ENCODE measurements at places on chromosomes 16 and 17. TPM values are rescaled to one million over a fixed set of nuclear protein-coding genes. Genes with fewer than 3 reads are reported as not detected.
A peak's percentile ranks its signal among the peaks of the same experiment; 100 is the strongest.

The CD7 gene
- total RNA-seq = 0.83 TPM

DNA sequence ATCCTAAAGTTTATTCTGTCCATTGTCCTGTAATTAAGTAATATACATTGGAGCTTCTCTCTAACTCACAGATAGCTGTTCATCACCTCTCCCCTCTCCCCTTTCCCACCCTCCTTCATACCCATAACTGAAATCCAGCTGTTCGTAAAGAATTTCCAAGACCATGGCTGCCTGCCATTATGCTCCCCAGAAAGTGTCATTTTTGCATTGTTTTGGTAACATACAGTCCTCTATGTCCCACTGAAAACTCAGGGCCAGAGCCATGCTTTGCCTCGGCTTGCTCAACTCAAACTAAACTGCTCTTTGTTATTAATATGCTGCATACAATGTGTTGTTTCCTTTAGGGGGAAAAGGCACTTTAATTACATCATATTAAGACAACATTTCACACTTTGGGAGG is 132.0 kb downstream of the MRTFB start:
- no peak for ATAC-seq

DNA sequence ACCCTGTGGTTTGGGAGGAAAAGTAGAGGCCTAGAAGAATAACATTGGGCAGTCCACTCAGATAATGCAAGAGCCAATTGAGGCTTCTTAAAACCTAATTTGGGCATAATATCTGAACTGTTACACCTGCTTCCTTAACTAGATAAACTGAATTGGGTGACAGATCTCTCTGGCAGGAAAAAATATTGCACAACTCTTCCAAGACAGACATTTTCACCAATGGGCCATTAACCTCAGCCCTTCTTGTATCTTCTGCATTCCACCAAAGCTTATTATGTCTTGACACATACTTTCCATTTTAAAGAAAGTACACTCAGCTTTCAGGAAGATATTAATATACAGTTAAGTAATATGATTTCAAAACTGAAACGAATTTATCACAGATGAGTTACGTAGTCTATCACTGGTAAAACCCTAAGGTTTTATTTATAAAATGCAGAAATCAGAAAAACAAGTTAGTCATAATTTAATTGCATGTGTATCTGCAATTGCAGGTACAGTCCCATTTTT is 79.9 kb upstream of the MON1B start:
- ATAC-seq = no peak

The SOX15 gene
- total RNA-seq = 2.7 TPM

DNA sequence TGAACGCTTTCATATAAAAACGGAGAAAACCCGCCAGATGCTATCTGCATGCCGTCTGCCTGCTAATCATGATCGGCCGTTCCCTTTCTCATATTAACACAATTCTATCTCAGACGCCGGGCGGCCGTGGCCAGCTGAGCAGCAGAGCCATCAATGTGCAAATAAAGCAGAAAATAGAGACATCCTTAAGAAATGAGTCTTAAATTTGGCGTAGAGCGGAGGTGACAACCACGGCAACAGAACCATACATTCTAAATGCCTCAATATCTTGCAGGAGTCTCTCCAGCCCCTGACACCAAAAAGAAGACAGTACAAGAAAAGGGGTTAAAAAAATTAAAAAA is 2.7 kb upstream of the IRX5 start:
- ATAC-seq = no peak

- peak; percentile 84 for ATAC-seq
Measured at GRCh38 chr16:200388-200787, 20.1 kb downstream of the HBQ1 start.

- ATAC-seq = no peak
Measured at GRCh38 chr17:83004791-83005380, 74.5 kb upstream of the METRNL start.

GRCh38 chr16:7590934-7591333 is 258.3 kb downstream of the RBFOX1 start:
- no peak for ATAC-seq

GRCh38 chr17:46894476-46895151 is 28.3 kb upstream of the GOSR2 start:
- ATAC-seq = no peak

The TAC4 gene
- not detected for total RNA-seq

The SLC6A4 gene
- total RNA-seq = 0.49 TPM

The CHD9 gene
- total RNA-seq = 91.9 TPM

DNA sequence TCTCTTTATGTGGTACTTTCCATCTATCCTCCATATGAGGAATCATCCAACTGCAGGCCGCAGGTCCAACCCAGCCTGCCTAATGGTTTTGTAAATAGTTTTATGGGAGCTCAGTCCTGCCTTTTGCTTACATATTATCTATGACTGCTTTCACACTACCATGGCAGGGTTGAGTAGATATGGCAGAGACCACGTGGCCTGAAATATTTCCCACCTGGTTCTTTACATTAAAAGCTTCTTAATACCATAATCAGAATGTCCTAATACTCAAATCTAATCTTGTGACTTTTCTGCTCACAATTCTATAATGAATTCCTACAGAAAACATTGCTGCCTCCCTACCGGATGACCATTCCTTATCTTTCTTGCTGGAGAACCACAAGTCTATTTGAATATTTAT is 71.7 kb downstream of the SHCBP1 start:
- no peak for ATAC-seq

DNA sequence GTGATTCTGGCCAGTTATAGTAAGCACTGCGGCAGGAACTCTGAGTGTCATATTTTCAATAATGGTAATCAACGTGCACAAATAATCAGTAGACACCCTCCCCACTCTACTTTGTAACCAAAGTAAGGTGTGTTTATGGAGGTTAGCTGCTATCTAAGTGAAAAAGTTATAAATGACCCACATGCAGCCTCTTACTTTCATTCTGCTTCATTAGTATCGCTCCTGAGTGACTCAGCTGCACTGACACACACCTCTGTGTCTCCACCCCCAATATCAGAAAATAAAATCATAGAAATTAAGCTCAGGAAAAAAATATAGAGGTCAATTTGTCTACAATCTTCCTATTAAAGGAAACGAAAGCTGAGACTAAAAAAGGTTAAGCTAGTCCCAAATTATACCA is 64.1 kb upstream of the TRAP1 start:
- no peak for ATAC-seq

The GP1BA gene
- total RNA-seq = 1.1 TPM

All from motor neuron (in vitro differentiated cells).